Stimulated activated CD4-positive, alpha-beta T cell treated with anti-CD3 and anti-CD28 coated beads, Interleukin-4, amount 100 ng/mL, for 1 hour (primary cell): ENCODE measurements at places on chromosomes 6 and 20.

DNA sequence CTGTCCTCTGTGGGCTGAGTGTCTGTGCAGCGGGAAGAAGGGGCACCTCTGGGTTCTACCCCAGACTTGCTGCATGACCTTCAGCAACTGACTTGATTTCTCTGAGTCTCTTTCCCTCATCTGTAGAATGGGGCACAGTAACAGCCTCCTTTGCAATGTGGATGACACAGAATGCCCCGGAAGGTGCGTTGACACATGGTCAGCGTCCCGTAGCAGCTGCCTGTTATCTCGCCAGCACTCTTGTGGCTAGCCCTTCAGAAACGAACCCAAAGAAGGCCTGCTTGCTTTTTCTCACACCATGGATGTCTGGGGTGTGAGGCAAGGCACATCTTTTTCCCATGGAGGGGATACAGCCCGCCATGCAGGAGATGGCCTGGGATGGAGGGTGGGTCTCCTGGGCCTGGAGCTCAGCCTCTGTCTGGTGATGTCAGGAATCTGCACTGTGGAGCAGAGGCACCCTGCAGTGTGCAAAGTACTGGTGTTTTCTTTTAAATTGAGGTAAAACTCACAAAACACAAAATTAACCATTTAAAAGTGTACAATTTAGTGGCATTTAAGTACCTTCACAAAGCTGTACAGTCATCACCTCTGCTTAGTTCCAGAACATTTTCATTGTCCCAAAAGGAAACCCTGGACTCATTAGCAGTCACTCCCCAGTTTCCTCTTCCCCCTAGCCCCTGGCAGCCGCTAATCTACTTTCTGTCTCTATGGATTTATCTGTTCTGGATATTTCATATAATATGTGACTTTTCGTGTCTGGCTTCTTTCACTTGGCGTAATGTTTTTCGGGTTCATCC, 59.8 kb upstream of the FAM83D start:
- no peak for DNase-seq

GRCh38 chr6:57006101-57006500, 40.4 kb upstream of the KIAA1586 start:
- no peak for DNase-seq

DNA sequence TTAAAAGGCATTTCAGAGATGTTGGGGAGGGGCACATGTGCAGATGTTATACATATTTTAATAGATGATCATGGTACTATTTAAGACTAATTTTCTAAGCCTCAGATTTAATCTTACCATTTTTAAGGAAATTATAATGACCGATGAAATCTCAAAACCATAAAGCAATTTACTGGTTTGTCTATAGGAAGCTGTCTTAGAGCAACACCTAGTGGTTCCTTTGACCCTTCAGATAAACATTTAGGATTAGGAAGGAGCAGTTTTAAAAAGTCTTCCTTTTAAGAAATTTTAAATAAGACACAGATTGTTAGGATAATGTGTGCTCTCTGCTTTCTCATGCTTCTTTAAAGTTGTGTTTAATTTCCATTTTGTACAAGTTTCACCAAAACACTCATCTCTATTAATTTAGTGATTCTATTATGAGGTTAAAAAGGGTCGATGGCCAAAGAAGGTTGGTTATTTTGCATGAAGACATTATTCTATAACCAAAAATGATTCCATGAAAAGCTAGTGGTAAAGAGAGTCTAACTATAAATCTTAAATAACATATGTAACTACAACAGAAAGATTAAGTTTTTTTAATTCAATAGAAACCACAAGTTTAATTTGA, 376.4 kb downstream of the HACE1 start:
- DNase-seq, result no peak

DNA sequence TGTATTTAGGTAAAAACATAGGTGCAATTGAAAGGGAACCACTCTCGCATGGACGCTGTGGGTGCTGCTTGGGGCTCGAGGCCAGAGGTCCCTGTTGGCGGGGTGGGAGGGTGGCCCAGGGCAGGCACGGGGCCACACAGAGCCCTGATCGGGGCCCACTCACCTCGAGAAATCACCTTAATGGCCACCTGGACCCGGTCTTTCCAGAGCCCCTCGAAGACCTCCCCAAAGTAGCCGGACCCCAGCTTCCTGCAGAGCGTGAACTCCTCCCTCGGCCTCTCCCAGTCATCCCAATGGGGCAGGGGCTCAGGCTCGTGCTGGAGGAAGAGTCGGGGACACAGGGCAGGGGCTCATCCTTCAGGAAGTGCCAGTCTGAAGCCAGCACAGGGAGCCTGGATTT, 3.8 kb downstream of the PTK6 start:
- DNase-seq, result no peak

DNA sequence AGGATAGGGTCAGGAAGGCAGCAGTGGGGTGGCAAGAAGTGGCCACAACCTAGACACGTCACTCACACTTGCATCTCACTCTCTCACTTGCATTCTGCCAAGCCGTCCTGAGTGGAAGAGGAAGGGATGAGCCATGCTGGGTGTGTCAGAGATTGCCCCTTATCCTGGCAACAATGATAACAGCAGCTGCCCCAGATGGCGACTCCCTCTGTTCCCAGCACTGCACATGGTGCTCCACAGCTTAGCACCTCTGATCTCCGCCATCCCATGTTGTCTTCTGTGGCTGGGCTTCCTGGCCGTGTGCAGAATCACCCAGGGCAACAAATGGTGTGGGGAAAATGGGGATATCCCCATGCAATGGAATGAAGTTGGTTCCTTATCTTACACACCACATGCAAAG, 11.1 kb downstream of the KCNB1 start:
- DNase-seq, result no peak

DNA sequence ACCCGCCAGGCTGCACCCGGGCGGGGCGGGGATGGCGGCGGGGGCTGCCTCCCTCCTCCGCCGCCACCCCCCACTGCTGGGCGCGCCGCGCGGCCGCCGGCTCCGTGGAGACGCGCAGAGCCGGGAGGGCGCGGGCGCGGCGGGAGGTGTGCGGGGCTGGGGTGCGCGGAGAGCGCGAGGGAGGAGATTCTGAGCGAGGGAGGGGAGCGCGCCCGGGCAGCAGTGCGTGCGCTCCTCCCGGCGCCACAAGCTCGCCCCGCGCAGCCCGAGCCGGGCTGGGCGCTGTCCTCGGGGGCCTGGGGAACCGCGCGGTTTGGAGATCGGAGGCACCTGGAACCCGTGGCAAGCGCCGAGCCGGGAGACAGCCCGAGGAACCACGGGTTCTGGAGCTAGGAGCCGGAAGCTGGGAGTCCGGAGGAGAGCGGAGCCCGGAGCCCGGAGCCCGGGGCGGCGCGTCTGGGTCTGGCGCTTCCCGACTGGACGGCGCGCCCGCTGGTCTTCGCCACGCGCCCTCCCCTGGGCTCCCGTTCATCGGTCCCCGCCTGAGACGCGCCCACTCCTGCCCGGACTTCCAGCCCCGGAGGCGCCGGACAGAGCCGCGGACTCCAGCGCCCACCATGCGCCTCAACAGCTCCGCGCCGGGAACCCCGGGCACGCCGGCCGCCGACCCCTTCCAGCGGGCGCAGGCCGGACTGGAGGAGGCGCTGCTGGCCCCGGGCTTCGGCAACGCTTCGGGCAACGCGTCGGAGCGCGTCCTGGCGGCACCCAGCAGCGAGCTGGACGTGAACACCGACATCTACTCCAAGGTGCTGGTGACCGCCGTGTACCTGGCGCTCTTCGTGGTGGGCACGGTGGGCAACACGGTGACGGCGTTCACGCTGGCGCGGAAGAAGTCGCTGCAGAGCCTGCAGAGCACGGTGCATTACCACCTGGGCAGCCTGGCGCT, at the start of gene NTSR1:
Gene NTSR1 (plus strand): TSS at position 246 of the 946 bp plus-strand sequence. CDS start 372 bp downstream, at position 618.
- DNase-seq, result no peak

GRCh38 chr6:27839626-27840475, 72.3 kb downstream of the OR2B2 start:
- DNase-seq, result no peak

GRCh38 chr6:4344317-4344899, 209.0 kb upstream of the ECI2 start:
- no peak for DNase-seq

- DNase-seq, result no peak
These were observed 116.9 kb downstream of the TTLL2 start for GRCh38 chr6:167441715-167442206.

- no peak for DNase-seq
These were observed 121.7 kb downstream of the NKAIN2 start for GRCh38 chr6:123925350-123925749.

DNA sequence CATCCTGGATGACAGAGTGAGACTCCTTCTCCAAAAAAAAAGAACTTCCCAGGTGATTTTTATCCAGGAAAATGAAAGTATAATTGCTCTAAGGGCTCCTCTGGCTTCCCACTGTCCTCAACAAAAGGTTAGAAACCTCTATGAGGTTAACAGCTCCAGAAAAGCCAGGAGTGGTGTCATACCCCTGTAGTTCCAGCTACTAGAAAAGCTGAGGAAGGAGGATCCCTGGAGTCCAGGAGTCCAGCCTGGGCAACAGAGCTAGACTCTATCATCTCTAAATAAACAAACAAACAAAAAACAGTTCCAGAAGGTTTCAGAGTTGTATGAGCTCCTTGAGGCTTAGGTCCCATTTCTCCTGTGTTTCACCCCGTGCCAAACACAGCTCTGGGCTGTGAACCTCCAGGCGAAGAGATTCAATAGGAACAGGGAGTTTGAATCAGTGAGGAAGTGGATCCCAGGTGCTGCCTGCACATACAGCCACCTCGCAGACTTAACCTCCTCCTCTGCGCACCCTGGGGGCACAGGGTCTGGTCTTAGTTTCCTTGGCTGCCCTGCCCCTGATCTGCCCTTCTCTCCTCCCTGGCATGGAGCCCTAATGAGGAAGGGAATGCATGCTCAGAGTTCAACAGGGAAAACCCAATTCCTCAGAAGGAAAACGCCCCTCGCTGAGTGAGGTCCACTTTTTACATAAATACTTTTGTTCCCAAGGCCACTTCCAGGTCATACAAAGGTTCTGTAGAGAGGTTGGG, 31.0 kb downstream of the ZC3H12D start:
- no peak for DNase-seq

DNA sequence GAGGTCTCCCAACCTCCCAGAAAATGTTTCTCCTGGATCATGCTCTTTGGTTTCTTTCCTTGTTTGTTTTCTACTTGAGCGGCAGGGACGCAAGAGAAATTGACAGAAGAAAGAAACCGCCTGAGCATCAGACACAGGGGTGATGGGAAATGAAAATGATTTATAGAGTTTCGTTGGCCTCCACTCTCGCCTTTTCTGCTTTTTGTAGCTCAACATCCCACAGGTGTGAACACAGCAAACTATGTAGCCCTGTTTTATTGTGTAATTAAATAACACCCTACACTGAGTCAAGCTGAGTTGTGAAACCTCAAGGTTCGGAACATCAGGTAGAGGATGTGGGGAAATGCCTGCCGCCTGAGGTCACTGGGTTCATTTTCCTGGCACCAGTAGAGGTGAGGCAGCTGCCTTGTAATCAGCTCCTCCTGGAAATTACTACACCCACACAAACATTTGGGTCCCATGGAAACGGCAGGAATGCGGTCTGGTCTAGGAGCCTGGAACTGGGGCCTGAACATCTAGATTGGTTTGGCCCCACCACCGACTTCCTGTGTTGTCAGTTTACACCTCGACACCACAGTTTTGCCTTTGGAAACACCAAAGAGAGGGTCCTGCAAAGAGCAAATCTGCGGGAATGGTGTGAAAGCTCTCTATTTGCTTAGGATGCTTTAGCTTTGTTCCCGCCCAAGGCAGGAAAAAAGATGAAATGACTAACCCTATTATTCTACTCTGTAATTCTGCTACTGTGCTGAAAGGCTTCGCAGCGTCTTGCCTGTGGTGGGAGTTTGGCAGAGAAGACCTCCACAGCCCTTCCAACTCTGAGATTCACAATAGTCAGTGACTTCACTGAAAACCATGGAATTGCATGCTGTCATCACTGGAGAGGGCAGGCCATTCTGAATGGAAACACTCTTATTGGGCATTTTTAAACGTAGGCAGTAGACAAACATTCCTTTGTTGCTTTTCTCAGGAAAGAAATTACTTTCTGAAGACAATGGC, 53.0 kb downstream of the ADAT2 start:
- no peak for DNase-seq

DNA sequence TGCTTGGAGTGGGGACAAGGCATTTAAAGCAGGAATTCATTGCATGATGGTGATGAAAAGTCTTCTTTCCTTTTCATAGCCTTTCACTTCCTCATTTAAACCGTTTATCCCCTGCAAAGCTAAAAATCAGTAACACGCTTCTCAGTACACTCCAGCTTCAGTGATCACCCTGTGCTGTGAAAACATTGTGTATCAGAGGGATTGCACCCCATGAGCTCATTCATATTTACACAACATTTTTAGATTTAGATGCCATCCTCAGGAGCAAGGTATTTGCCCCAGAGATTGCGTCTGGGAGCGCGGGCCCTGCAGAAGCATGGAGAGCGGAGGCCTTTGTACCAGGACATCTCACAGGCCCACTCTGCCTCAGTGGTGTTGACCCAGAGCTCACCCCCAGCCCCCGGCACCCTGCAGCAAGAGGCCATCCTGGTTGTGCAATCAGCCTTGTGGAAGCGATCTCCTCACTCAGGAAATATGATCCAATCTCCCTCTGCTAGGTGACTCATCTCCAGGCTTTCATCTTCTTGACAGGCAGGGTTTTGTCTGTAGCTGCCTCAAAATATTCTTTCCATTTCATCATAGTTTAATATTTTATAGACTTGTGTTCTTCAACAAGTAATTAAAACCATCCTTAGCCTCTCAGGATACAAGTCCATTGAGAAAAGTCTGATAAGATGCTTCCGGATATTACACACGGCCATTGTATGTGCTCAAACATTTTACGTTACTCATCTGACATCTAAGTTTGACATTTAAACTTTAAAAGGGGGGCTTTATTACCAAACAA, 38.9 kb upstream of the THBS2 start:
- DNase-seq, result no peak

DNA sequence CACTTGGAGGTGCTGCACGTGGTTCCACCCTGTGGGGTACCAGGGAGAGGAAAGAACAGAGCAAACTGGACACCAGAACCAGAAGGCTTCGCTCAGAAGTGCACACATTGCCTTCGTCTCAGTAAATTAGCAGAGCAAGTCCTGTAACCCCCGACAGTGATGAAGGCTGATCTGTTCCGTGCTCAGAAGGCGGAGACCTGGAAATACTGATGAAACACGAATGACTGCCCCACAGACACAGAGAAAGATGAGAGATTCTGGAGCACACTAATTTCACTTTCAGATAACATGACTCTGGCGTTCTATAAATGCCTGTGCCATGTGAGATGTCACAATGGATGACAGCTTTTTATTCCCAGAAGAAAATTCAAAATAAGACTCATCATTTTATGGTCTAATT, 44.2 kb upstream of the CCR6 start:
- no peak for DNase-seq

GRCh38 chr6:135227758-135228157, 46.6 kb downstream of the MYB start:
- no peak for DNase-seq

DNA sequence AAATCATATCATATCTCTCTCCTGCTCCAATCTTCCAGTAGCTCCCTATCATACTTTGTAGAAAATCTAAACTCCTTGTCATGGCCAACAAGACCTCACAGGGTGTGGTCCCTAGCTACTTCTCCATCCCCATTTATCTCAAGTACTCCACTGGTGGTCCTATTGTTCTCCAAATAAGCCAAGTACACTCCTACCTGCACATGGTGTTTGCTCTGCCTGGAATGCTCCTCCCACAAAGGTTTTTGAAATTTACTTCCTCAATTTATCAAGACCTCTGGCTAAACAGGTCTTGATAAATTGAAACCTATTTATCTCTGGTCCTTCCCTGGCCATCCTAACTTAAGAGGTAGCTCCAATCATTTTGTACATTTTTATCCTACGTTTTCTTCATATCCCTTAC, 12.1 kb downstream of the TMX4 start:
- no peak for DNase-seq

GRCh38 chr6:135250751-135251497, 69.8 kb downstream of the MYB start:
- DNase-seq, result no peak

- DNase-seq, result peak; percentile 49
These were observed 16.7 kb downstream of the HMGN4 start for GRCh38 chr6:26554697-26555504.
